CD8-positive, alpha-beta memory T cell (primary cell): ENCODE measurements at places on chromosomes 5 and 9. TPM values are rescaled to one million over a fixed set of nuclear protein-coding genes. Genes with fewer than 3 reads are reported as not detected.

DNA sequence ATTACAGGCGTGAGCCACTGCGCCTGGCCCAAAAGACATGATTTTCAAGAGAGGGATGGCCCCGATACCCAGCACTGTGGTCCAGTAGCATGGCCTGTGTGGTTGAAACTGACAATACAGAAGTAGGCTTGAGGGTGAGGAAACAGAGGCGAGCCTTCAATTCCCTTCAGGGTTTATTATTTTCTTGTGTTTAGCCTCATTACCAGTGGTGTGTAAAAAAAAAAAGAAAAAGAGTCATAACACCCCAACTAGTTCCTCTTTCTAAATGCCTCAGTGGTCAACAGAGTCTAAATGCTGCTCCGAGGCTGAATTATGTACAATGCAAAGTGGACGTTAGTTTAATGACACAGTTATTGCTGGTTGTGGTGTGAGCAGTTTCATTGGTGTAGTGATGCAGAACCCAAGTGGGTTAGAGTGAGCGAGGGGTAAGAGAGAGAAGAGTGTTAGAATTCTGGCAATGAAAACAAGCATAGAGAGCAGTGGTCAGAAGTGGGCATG is 58.8 kb downstream of the SNX30 start:
- no peak for DNase-seq

DNA sequence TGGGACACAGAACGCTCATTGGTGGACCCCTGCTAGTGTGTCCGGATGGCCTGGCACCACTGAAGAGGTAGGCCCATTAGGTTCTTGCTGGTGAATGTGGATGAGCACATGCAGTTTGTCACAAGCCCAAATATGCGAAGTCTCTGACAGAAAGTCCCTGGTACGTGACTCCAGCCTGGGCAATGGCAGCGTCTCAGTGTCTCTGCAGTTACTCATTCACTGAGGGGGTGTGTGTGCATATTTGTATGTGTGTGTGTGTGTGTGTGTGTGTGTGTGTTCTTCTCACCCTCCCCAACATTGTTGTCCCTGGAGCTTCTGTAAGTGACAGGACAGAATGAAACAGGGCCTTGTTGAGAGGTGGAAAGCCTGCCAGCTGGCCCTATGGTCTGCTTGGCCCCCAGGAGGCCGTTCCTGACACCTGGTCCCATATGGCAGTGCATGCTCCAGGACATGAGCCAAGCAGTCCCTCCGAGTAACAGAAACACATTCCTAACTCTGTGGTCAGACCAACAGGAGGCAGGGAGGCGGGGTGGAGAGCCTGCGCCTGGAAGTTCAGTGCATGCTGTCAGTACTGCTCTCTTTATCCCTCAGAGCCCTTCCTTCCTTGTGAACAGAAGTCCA is 169.9 kb downstream of the SLC28A3 start:
- no peak for DNase-seq

DNA sequence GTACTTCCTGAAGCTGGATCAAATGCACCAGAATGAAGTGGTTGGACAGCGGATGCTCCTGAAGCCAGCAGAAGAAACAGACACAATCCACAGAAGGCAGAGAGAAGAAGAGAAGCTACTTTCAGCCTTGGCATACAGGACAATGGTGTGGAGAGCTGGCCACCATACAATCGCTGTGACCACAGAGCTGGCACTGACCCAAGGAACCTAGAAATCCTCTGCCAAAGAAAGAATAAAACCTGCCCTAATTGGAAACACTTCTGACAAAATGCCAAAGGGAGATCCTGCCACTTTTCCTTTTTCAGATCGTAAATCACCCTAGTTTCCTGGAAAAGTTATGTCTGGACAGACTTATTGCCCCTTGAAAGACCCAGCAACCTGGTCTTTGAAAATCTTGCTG is 77.8 kb downstream of the BAAT start:
- no peak for DNase-seq

- DNase-seq: no peak
Measured at GRCh38 chr5:133523961-133524586, 88.3 kb downstream of the FSTL4 start.

DNA sequence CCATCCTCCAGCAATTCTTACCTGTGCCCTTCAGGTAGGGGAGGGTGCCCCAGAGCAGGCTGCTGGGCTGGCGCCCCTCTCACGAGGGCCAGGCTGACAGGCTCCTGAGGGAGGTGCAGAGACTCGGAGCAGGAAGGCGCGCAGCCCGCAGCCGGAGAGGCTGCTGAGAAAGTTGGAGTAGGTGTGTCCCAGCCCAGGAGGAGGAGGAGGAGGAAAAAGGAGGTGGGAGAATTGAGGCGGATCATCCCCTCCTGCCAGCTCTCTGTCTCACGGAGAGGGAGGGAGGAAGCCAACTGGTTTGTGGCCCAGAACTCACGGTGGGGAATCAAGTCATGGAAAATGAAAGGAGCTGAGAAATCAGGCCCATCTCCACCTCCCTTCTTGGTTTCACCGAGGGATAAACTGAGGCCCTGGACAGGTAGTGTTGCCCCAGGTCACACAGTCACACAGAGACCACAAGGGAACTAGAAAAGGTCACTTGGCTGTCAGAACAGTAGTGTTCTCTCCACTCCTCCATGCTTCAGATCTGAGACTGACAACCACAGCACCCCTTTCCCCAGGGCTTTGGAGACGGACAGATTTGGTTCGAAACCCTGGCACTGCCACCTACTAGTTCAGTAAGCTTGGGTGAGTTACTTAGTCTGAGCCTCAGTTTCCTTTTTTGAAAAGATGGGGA is at the start of gene FAT2:
TSS of gene FAT2 (minus strand) at position 188 of the 676 bp plus-strand sequence. CDS start 22,400 bp downstream, outside the sequence.
- DNase-seq: no peak

DNA sequence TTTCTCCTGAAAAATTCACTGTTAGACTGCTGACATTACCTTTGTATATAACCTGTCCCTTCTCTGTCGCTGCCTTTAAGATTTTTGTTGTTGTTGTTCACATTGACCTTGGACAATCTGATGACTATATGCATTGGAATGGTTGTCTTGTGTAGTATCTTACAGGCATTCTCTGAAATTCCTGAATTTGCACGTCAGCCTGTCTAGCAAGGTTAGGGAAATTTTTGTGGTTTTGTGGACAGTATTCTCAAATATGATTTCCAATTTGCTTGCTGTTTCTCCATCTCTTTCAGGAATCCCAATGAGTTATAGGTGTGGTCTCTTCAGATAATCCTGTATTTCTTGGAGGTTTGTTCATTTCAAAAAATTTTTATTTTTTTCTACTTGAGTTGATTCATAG is 140.8 kb downstream of the PRR16 start:
- DNase-seq: no peak

- no peak for DNase-seq
Measured at GRCh38 chr9:132283863-132284262, 70.9 kb downstream of the SETX start.

DNA sequence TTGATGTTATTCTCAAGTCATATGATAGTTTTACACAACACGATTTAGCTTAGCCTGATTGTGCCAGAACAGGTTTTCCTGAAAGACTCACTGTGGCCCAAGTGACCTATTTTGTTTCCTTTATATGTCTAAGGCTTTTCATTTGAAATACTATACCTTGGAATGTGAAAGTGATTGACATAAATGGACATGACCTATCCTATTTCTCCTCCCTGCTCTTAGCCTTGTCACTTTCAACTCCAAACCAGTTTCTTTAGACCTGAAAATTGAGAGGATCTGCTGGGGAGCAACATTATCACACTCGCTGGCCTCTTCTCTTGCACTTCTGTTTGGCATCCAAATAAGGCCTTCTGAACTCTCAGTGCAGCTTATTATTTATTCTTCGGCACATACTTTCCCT is 496.8 kb downstream of the MAT2B start:
- no peak for DNase-seq

DNA sequence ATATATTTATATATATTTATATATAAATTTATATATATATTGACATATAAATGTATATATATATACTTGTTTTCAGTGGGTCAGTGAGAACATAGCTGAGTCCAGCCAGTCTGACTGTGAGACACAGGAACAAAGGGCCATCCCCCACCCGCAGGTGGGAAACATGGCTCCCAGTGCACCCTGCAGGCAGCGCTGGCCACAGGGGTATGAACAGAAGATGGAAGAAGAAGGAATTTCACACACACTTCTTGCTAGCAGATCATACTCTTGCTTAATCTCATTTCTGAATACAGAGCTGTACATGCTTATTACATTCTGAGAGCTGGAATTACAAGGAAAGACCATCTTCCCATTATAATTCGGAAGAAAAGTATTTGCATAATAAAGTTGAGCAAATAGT is 595.4 kb downstream of the IRX1 start:
- DNase-seq: no peak

- DNase-seq: no peak
Measured at GRCh38 chr9:96413302-96414221, 4.6 kb downstream of the ZNF367 start.

DNA sequence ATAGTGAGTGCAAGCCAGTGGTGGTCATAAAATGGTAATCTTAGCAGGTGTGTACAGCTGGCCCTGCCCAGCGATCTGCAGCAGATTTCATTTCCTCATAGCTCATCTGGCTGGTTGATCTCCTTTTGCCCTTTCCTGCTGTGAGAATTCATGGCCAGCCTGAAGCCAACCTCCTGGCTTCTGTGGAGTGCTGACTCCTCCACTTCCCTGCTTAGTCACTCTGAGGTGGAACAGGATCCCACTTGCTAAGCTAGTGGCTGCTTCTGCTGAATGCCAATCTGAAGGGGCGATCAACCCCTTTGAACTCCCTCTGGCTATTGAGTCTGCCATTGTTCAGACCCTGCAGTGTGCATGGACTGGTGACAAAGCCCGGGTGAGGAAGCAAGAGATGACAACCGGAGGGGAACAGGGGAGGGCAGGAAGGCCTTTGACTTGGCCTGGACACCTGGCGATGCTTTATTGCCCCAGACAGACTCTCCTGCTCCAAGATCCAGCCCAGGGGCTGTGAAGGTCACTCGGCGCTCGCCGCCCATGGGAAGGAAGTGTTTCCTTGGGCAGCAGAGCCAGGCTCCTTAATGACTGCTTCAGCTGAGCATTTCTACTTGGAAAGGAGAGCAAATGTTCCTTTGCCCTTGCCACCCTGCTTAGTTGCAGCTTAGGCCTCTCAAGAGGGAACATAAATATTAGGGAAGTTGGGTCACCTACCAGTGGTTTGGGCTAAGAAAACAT is 341.1 kb downstream of the ZSWIM6 start:
- DNase-seq: no peak

The FBP1 gene
- total RNA-seq: 0.53 TPM

The MYMK gene
- not detected for total RNA-seq

The FAM153A gene
- 5.8 TPM for total RNA-seq

The PCDHGA3 gene
- total RNA-seq: not detected
